Ovary (tissue), 10 donors: ENCODE measurements at places on chromosomes 12 and 14. TPM values are rescaled to one million over a fixed set of nuclear protein-coding genes. Genes with fewer than 3 reads are reported as not detected.

Gene TM7SF3
- 41.2 TPM for total RNA-seq

Gene OR6C6
- total RNA-seq, result not detected

DNA sequence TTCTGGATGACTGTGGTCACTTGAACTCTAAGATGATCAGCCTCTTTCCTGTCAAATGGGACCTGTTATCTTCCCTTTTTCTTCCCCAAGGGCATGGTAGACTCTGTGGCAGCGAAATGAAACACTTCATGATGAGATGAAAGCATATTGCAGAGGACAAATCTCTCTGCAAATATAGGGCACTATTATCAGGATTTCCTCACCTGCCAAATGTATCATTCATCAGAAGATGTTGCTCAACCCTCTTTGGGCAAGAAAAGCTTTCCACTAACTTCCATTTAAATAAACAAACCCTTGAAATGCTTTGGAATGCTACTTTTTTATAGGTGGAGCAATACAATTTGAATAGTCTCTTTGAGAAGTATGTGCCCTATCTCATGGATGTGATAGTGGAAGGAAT lies 105.0 kb downstream of the DNAH10 start:
- no peaks in the 10 kb centered on the region for H3K27me3 ChIP-seq
- no peaks in the 10 kb centered on the region for H3K36me3 ChIP-seq
- no peak overlapping the region for H3K27ac ChIP-seq
- H3K4me3 ChIP-seq, result no peak overlapping the region
- no peaks in the 10 kb centered on the region for H3K4me1 ChIP-seq

Gene MDM2
- 83.8 TPM for total RNA-seq

DNA sequence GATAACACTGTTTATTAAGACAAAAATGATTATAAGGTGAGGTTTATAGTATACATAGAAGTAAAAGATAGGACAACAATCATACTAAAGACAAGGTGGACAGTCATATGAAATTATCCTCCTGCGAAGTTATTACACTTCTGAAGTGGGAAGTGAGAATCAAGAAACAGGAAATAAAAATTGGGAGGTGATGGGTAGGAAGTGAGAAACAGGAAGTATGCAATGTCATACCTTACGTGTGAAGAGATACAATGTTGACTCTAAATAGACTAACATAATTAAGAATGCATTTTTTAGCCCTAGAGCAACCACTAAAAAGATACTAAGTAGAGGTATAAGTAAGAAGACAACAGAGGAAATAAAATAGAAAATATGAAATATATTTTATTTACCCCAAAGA lies 43.7 kb downstream of the GRIN2B start:
- no peaks in the 10 kb centered on the region for H3K27me3 ChIP-seq
- no peaks in the 10 kb centered on the region for H3K4me1 ChIP-seq
- DNase-seq, result no peak
- no peak overlapping the region for H3K4me3 ChIP-seq

Gene MGP
- 109 TPM for total RNA-seq

GRCh38 chr14:51396222-51396815 lies 156.3 kb downstream of the TMX1 start:
- peak; percentile 30 for DNase-seq
- no peak overlapping the region for H3K4me3 ChIP-seq
- no peak overlapping the region for H3K27ac ChIP-seq
- no peaks in the 10 kb centered on the region for H3K27me3 ChIP-seq
